ENCODE measurements at places on chromosomes 5 and 9.

- DNase-seq = no peak
These were observed 42.4 kb upstream of the ZBED3 start for GRCh38 chr5:77129391-77129990.

DNA sequence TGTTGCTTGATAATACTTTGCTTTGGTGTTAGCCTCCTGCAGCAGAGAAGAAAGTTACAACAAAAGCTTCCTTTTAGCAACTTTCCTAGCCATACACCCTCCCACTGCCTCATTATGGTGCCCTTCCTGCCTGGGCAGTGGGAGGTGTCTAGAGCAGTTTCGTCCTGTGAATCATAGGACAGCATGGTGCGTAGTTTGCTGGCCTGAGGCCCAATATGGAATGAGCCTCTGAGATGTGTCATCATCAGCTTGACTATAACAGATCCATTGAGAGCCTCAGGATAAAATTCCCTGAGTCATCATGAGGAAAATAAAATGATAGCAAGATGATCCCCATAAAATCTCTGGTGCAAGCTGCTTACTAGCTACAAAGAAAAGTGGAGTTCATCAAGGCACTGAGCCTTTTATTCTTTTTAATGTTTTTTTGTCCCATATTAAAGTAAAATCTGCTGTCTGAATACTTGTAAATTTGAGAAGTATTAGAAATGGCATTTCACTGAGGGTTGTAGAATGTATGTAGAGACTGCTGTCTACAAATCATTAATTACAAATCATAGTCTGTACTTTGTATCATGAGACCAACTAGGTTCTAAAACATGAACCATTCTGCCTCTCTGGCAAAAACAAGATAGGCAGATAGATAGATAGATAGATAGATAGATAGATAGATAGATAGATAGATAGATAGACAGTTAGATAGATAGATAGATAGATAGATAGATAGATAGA, 303.0 kb upstream of the PDE4D start:
- peak; percentile 16 for DNase-seq

- DNase-seq = no peak
These were observed 31.0 kb upstream of the DENND1A start for GRCh38 chr9:123960965-123961364.

GRCh38 chr9:128249908-128250838, 25.6 kb downstream of the GOLGA2 start:
- DNase-seq = no peak

GRCh38 chr5:106306313-106307028, 1364.3 kb downstream of the EFNA5 start:
- DNase-seq = no peak

GRCh38 chr9:4297151-4297785, 2.6 kb downstream of the GLIS3 start:
- no peak for DNase-seq

Data from AG04450 (cell line).